ENCODE measurements at places on chromosomes 2 and 18.

DNA sequence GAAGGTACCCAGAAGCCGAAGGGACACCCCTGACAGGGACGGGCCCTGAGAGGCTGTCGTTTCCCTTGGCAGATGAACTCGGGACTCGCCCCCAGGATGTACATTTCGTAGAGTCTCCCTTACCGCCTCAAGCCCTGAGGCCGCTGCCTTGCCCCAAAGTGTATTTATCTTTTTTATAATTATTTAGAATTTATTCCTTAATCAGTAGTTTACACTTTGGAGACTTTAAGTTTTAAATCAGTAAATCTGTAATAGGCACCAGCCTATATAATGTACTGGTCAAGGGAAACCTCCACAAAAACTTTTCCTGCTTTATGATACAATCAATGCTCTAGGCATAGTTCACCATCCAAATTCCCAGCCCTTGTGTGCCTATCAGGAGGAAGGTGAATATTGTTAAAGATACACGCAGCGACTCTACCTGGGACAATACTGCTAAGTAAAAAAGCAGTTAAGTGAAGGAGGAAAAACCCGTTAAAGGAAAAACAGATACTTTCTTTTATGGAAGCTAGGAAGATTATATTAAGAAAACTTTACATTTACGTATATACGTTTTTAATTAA lies 848 bp downstream of the VRK2 start:
- peak; percentile 40 for DNase-seq

GRCh38 chr2:385061-385460 lies 97.2 kb upstream of the ALKAL2 start:
- no peak for DNase-seq

DNA sequence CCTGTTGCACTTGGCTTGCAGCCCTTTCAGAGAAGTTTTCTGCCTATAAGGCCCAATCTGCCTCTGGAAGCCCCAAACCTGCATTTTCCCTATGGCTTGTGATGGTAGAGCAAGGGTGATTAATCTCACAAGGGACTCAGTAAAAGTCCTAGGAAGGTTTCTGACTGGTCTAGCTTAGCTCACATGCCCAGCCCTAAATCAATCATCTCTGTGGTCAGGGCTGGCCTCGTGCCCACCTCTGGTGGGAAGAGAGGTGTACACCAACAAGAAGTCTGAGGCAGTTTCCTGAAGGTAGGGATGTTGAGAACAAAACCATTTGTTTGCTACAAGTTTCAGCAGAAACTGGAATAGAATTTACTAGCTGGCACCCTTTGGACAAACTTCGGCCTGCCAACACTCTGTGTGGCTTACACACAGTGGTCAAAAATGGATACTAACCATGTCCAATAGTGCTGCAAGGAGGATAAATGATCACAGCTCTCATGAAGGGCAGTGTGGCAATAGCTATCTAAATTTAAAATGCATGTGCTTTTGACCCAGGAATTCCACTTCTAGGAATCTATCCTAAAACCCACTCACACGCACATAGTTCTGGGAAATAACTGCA lies 96.4 kb downstream of the EN1 start:
- no peak for DNase-seq

DNA sequence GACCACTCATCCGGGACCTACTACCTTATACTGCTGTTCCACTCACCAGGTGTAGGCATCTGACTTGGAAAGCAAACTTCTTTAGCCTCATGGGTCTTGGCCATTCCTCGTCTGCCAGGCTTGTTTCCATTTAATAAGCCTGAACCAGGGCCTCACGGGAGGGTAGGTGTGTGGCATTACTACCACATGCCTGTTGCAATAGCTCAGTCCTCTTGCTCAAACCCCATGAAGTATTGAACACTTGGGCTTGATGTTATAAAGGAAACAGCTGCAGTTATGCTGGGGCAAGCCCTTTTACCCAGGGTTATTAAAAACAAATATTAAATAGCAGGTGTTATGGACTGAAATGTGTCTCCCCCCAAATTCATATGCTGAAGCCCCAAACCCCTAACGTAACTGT lies 21.2 kb downstream of the MRPL44 start:
- DNase-seq, result no peak

- no peak for DNase-seq
These were observed 58.3 kb upstream of the UPP2 start for GRCh38 chr2:158043181-158043948.

GRCh38 chr18:5519448-5520298 lies 24.1 kb downstream of the EPB41L3 start:
- DNase-seq, result no peak

GRCh38 chr18:57793302-57793986 lies 9.7 kb downstream of the ATP8B1 start:
- no peak for DNase-seq

- DNase-seq, result no peak
These were observed 107.0 kb downstream of the MGAT5 start for GRCh38 chr2:134360745-134361487.

- DNase-seq, result no peak
These were observed 218.2 kb downstream of the NDUFA10 start for GRCh38 chr2:239806758-239807434.

DNA sequence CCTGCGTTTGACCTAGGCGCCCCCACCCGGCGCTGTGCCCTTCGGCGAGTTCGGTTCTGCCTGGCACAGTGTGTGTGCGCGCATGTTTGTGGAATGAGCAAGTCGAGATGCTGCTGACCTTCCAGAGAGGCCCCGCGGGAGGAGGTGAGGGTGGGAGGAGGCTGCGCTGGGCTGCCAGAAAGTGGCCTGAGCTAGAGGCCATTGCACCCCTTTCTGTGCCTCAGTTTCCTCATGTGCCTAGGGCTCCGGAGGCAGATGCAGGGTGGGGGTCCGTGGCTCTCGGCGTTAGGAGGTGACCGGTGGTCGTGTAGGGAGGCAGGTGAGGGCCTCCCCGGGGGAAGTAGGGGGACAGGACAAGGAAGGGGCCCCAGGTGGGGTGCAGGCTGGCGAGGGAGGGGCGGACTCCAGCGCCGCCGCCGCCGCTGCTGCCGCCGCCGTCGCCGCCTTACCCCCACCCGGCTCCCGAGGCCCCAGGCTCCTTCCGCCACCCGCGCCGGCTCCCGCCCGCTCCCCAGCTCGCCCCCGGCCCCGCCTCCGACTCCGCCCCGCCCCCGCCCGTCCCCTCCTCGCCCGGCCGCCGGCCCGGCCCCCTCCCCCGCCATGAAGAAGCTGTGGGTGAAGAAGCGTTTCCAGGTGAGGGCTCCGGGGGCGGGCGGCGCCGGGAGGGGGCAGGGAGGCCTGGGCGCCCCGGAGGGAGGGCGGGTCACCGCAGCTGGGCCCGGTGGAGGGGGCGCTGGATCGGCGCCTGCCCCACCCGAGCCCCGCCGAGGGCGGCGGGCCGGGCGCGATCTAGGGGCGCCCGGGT lies 7.0 kb downstream of the SPEG start:
- DNase-seq, result peak; percentile 85

- DNase-seq, result no peak
These were observed 119.2 kb downstream of the SPP2 start for GRCh38 chr2:234169674-234170073.

DNA sequence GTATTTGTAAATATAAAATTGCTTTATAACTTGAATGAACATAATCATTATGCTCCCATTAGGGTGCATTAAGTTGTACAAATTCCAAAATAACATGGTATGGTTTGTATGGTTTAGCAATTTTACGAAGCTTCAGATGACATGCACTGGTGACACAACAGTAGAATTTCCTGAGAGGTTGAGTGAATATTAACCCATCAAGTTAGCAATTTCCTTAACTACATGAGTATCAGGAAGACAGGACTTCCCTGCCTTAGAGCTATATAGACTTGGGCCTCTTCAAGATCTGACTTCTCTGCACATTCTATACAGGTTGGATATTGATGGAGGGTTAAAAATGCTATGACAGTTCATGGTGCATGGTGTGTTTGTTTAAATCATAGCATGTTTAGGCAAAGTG lies 60.2 kb downstream of the ZC3H6 start:
- DNase-seq, result no peak

- no peak for DNase-seq
These were observed 261.7 kb upstream of the HDAC4 start for GRCh38 chr2:239662413-239663120.

DNA sequence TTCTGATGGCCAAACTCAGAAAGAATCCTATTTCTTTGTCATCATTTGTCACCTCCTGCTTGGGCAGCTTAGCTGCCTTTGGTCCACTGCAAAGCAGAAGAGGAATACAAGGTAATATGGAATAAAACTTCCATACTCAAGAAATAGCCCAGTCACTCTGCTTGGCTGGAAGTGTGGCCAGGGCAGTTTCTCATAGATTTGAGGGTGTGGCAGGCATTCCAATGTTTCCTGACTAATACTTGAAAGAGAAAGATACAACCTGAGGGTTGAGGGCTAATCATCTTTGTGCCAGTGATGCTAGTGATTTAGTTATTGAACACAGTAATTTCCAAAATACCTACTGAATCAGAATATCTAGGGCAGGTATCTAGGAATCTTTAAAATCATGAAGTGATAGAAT lies 83.1 kb downstream of the FAM161A start:
- no peak for DNase-seq
